ENCODE measurements at places on chromosomes 6 and 20.

GRCh38 chr6:97081010-97081590 is 156.6 kb downstream of the KLHL32 start:
- DNase-seq = no peak

- no peak for DNase-seq
These were observed 74.7 kb downstream of the SLC23A2 start for GRCh38 chr20:4926531-4927156.

GRCh38 chr20:47354714-47355488 is 1.6 kb downstream of the ZMYND8 start:
- no peak for DNase-seq

- DNase-seq = no peak
These were observed 32.5 kb downstream of the RIPOR3 start for GRCh38 chr20:50658804-50659380.

- DNase-seq = no peak
These were observed 5.0 kb downstream of the SLC29A1 start for GRCh38 chr6:44228433-44228832.

- DNase-seq = no peak
These were observed 210.0 kb upstream of the SNX9 start for GRCh38 chr6:157613011-157613522.

DNA sequence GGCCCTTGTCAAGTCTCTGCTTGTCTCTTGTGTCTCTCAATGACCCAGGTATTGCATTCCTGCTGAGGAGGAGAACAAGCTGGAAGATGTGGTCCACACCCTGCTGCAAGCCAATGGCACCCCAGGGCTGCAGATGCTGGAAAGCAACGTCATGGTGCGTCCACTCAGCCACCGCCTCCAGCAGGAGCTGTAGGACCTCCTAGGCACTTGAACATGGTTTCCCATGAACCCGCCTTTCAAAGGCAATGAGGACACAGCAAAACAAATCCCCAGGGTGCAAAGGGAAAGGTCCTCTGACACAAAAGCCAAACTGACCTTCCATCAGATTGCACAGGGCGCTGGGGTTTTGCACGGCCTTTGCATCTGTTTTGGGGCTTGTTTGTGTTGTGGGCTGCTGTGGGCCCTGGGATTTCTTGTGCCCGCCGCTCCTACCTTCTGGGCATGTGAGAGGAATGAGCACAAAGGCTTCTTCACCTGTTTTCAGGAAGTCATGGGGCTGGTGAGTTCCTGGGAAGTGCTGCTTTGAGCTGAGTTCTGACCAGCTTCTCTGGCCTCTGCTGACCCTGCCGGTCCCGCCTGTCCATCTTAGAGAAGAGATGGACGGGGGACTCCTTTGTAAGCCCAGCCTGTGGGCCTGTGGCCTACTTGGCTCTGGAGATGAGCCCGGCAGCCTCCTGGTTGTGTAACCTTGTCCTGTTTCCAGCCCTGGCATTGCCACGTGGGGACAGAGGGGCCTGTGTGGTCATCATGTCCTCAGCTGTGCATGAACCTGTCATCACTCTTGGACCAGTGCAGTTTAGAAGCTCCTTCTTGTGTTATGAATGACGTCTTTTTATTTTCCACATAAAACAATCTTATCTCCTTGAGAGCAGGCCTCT is 151.3 kb downstream of the DTNBP1 start:
- DNase-seq = no peak

DNA sequence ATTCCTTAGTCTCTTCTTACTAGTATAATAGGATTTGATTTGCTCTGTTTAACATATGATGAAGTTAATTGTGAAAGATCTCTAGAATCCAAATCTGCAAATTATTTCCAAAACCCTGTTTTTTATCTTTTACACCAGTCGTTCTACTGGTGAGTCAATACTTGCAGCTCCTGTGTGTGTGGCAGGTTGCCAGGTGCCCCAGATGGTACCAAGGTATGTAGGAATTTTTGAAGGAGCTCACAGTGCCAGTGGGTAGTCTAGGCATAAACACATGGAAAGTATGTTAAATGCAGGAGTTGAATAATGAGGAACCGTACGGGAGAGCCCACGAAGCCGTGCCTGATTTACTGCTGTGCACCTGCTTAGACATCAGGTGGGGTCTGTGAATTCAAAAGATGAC is 192.2 kb downstream of the FARS2 start:
- DNase-seq = no peak

- DNase-seq = peak; percentile 29
These were observed 34.7 kb downstream of the TAF4 start for GRCh38 chr20:62030834-62031434.

GRCh38 chr6:134114918-134115714 is 62.7 kb upstream of the SLC2A12 start:
- DNase-seq = no peak

GRCh38 chr6:98358173-98358572 is 476.2 kb upstream of the POU3F2 start:
- DNase-seq = no peak

DNA sequence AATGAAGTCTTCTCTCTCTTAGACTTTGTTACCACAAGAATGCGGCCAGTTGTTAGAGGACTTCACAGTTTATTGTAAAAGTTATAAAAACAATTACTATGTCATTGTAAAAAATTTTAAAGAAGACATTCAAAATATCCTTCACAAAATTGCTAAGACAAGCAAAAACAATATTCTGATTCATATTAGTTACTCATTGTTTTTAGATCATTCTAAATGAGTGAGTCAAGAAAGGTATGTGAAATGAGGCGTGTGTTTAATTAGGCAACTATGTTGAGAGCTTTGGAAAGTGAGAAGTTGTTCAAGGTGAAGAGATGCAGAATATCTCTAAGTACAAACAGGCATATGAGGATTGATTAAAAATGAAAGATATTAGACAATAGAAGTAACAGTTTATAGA is 875.3 kb downstream of the EYS start:
- DNase-seq = no peak

DNA sequence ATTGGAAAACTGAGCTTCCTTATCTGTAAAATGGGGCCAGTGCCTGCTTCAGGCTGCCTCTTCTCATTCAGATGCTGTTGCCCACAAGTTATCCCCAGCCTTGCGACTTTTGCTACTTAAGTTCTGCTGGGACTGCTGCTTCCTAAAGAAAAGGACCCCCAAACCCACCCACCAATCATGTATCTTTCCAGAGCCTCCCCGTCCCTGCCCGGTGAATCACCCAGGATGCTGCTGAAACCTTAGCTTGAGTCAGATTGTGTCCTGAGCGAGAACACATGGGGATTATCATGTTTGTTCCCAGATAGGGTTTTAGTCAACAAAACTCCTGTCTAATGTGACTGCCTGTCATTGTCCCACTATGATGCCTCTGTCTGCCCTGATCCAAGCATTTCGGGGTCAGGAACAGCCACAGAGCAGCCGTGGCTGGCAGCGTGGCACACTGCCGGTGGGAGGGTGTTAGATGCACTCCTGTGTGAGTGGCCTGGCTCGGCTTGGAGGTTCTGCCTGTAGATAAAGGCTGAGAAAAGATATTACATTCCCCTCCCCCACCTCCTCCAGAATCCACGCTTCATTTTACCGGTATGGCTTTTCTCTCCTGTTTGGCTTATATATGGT is 79.9 kb downstream of the TOX2 start:
- DNase-seq = no peak

DNA sequence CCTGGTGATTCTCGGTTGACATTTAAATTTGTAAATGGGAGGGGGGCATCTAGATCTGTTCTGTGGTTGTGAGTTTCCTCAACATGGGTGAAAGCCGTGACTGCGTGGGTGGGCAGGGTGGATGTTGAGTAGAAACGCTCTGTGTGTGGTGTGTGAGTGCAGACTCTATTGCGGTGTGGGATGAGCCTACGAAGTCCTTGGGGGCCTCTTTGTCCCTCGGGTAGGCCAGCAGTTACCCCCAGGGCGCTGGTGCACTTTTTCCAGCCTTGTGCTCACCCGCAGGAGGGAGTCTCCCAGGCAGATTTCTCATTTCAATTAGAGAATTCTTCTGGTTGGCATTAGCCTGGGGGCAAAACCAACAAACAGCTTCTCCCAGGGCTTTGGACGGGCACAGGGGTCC is 10.6 kb downstream of the TOX2 start:
- DNase-seq = no peak

Measured in GM18507 (cell line).